HS-5 (cell line): ENCODE measurements at places on chromosomes 1 and 21.

- DNase-seq = no peak
Measured at GRCh38 chr21:29413683-29414082, 115.0 kb downstream of the BACH1 start.

DNA sequence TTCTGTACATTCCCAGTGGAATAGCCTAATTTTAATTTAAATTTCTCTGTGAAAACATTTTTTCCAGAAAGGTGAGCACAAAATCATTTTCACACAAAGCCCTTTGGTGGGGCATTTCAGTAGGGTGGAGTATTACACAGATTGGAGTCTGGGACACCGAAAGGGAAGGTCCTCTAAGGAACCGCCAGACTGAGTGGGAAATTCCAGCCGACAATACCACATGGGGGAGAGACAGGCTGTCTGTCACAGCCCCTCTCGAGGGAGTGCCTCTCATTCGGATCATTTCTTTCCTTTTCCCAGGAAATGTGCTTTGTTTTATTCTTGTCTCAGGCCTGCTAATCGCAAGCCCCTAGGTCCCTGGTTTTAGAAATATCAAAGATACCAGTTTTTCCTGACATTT is 150.6 kb upstream of the HOOK1 start:
- no peak for DNase-seq

- DNase-seq = peak; percentile 63
Measured at GRCh38 chr1:115456441-115456961, 118.5 kb upstream of the NGF start.

DNA sequence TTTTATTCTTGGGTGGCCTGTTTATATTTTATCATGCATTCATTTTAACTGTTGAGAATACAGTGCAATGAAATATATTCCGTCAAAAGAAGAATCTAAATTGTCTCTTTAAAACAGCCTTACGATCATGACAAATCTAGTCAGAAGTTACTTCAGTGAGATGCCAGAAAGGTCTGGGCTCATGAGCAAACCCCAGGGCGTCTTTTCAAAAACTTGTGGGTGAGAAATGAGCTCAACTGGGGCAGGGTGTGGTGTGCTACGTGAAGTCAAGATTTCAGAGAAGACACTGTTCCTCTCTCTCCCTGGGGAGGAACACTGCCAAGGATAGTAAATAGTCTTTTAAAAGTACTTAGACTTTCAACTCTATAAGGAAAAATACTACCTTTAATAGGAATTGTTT is 13.4 kb upstream of the UAP1 start:
- no peak for DNase-seq
